SK-N-MC (cell line): ENCODE measurements at places on chromosomes 5 and 9.
A peak's percentile ranks its signal among the peaks of the same experiment; 100 is the strongest.

- DNase-seq = no peak
These were observed 22.8 kb downstream of the HNRNPK start for GRCh38 chr9:83957248-83957513.

DNA sequence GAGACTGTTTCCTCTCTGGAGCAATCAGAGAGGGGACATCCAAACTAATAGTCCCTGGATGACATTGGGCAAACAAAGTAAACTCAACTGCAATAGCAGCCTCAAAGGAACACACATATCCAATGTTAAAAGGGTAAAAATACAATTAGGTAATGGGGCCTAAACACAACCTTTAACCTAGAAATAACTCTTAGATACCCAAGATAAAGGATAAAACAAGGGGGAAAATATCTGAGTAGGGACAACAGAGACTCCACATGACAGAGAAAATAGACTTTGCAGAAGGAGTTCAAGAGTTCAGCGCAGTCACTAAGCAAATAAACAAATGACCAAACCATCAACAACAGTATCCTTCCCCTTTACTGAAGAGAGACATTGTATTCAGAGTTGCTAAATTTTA, 149.3 kb downstream of the FBXO4 start:
- no peak for DNase-seq

DNA sequence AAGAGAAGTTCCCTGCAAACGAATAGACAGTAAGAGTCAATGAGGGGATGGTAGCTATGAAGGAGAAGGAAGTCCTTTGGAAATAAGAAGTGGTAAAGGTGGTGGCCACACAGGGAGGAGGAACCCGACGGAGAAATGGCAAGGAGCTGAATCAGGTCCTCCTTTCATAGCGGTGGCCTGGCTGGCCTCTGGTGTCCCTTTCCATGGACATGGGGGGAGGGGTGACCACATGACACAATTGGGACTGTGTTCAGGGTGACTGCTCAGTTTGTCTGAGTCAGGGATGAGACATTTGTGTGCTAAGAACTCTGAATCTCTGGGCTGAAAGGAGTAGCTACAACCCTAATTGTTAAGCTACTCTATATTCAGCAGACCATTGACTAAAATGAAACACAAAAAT, 28.7 kb upstream of the TIMD4 start:
- DNase-seq = no peak

GRCh38 chr9:130869250-130869649, 27.4 kb downstream of the QRFP start:
- peak; percentile 50 for DNase-seq
